Activated CD8-positive, alpha-beta memory T cell treated with anti-CD3 and anti-CD28 coated beads, Interleukin-2, amount 10 ng/mL, durations not matched to agents 7 days and 5 days (primary cell): ENCODE measurements at places on chromosomes 6 and 20. TPM values are rescaled to one million over a fixed set of nuclear protein-coding genes. Genes with fewer than 3 reads are reported as not detected.

Gene BLOC1S5
- 18.2 TPM for total RNA-seq

Gene SCP2D1
- total RNA-seq, result not detected

DNA sequence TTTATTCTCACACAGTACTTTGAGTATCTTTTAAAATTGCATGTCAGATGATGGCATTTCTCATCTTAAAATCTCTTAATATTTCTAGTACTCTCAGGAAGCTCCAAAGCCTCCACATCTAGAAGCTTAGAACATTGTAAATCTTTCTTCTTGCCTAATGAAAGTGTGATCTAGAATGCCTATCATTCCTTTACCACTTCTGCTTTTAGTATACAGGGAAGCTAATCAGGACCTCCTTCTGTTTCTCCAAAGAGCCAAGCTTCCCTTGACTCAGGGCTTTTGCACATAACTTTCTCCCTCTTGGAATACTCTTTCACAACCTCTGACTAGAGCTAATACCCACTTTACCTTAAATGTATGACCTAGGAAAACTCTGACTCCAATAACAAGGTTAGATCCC lies 7.5 kb upstream of the ELOVL4 start:
- no peaks in the 10 kb centered on the region for H3K4me1 ChIP-seq
- H3K36me3 ChIP-seq, result no peaks in the 10 kb centered on the region
- peaks cover 26% of the 10 kb centered on the region for H3K27me3 ChIP-seq
- no peak overlapping the region for H3K4me3 ChIP-seq
- DNase-seq, result no peak
- no peak overlapping the region for H3K27ac ChIP-seq

DNA sequence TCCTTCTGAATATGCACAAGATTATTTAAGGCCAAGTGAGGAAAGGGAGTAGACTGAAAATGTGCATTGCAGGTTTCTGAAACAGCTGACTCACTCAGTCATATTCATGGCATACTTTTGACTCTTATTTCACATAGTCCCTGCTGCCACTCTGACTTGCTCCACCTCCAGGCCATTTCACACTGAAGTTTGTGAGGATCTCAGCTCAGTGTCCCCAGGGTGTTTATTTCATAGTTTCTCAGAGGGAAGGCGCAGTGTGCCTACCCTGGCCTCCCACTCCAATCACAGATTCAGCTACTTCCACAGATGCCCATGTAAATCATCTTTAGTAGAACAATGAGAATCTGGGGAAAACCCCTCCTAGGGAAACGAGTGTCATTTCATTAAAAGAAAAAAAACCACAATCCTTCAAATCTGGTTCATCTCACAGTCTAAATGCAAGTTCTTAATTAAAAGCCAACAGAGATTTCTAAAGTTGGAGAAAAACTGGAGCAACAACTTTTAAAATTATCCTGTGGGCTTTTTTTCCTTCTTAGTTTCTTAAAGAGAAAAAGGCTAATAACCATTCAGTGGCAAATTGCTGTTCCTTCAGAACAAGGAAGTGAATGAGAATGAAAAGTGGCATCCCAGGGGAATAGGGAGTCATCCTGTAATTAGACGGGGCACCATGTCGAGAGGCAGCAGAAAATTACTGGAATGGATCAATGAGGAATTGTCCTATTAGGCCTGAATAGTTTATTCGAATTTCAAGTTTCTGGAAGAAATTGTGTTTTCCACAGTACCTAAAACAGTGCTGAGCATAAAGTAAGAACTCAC lies 133.6 kb downstream of the TFAP2B start:
- DNase-seq, result no peak
- no peaks in the 10 kb centered on the region for H3K36me3 ChIP-seq
- no peaks in the 10 kb centered on the region for H3K27me3 ChIP-seq
- no peak overlapping the region for H3K4me3 ChIP-seq

- no peak for DNase-seq
- H3K27me3 ChIP-seq, result peaks cover 85% of the 10 kb centered on the region
- H3K4me3 ChIP-seq, result peak overlapping the region; percentile 62
These were observed 9.6 kb downstream of the CCM2L start for GRCh38 chr20:32019563-32020463.

DNA sequence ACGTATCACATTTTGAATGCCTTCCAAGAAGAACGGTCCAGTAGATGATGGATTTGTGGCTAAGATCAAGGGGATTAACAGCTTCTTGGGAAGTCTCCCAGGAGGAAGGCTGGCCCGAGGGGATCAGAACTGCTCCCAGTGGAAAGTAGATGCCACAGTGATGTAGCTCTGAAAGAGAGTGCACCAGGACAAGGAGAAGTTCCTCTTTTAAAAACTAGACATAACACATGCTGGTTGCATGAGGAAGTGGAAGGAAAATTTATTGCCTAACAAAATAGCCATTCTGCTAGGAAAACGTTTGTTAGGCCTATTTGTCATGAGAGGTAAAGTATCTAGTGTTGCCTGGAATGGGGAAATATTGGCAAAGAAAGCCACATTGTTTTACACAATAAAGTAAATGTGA lies 87.8 kb downstream of the CDH26 start:
- H3K27me3 ChIP-seq, result peaks cover 13% of the 10 kb centered on the region
- H3K4me3 ChIP-seq, result no peak overlapping the region
- DNase-seq, result no peak
- H3K36me3 ChIP-seq, result no peaks in the 10 kb centered on the region
- no peak overlapping the region for H3K27ac ChIP-seq
- H3K4me1 ChIP-seq, result no peaks in the 10 kb centered on the region

GRCh38 chr6:73803562-73804241 lies 107.7 kb downstream of the CD109 start:
- no peaks in the 10 kb centered on the region for H3K36me3 ChIP-seq
- no peak overlapping the region for H3K4me3 ChIP-seq

- H3K36me3 ChIP-seq, result no peaks in the 10 kb centered on the region
- no peak overlapping the region for H3K4me3 ChIP-seq
- H3K27ac ChIP-seq, result no peak overlapping the region
- no peaks in the 10 kb centered on the region for H3K4me1 ChIP-seq
- no peak for DNase-seq
- peaks cover 20% of the 10 kb centered on the region for H3K27me3 ChIP-seq
These were observed 162.1 kb downstream of the MTFR2 start for GRCh38 chr6:136087986-136088385.

DNA sequence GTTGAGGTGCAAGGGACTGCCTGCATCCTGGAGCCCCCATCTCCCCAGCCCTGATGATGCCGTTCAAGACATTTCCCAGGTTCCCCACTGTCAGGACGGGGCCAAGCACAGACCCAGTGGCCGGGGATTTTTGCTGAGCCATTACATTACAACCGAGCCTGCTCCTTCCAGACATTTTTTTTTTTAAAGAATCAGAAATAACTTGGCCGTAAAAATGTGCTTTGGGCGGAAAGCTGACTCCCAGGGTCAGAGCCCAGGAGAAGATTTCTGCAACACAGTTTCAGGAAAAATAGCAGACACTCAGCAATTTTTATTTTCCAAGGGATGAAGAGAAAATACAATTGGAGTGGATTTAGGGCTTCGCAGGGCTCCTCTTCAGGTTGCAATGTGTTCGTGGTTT lies 87.9 kb downstream of the LRFN2 start:
- H3K27ac ChIP-seq, result no peak overlapping the region
- H3K36me3 ChIP-seq, result no peaks in the 10 kb centered on the region
- H3K4me3 ChIP-seq, result no peak overlapping the region
- DNase-seq, result no peak

GRCh38 chr6:80003826-80004172 lies 650 bp upstream of the TTK start:
- H3K27ac ChIP-seq, result peak overlapping the region; percentile 96
- H3K4me3 ChIP-seq, result peak overlapping the region; percentile 89
- peaks cover 5% of the 10 kb centered on the region for H3K27me3 ChIP-seq
- peaks cover 22% of the 10 kb centered on the region for H3K36me3 ChIP-seq

DNA sequence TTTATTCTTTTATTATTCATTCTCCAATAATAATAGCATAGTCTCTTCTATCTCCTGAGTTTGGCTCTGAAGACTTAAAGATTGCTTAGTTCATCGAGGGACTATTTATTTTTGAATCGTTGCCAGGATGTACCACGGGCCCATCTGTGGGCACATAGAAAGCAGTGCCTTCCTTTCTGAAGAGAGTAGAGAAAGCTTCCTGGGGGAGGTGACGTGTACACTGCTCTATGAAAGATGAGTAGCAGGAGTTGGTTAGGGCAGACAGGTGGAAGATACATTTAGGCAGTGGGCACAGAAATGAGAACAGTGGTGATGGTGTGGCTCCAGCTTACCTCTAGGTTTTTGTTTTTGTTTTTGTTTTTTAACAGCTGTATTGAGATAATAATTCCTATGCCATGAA lies 98.4 kb downstream of the CDKAL1 start:
- H3K4me3 ChIP-seq, result no peak overlapping the region
- no peak overlapping the region for H3K27ac ChIP-seq
- no peaks in the 10 kb centered on the region for H3K27me3 ChIP-seq
- peaks cover 14% of the 10 kb centered on the region for H3K36me3 ChIP-seq
